ENCODE measurements at places on chromosomes 6 and 20. TPM values are rescaled to one million over a fixed set of nuclear protein-coding genes. Genes with fewer than 3 reads are reported as not detected.

GRCh38 chr20:33002087-33002808, 2.0 kb downstream of the SUN5 start:
- no peak overlapping the region for H3K27ac ChIP-seq
- no peaks in the 10 kb centered on the region for H3K27me3 ChIP-seq
- no peaks in the 10 kb centered on the region for H3K36me3 ChIP-seq
- H3K4me1 ChIP-seq, result no peaks in the 10 kb centered on the region
- no peak overlapping the region for H3K4me3 ChIP-seq

DNA sequence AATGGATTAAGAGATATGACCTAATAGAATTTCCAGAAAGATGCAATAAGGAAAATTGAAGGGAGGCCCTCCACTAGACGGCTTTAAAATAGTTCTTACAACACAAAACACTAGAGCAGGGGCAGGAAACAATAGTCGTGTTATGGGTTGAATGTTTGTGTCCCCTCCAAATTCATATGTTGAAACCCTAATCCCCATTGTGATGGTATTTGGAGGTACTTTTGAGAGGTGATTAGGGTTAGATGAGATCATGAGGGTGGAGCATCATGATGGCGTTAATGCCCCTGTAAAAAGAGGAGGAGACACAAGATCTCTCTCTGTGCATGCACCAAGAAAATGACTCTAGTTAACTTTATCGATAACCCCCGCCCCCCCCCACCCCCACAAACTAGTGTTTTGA, 104.0 kb upstream of the HMGN3 start:
- H3K4me3 ChIP-seq, result no peak overlapping the region
- no peaks in the 10 kb centered on the region for H3K36me3 ChIP-seq
- DNase-seq, result no peak
- H3K27me3 ChIP-seq, result no peaks in the 10 kb centered on the region
- H3K27ac ChIP-seq, result no peak overlapping the region
- no peaks in the 10 kb centered on the region for H3K4me1 ChIP-seq

Gene FNDC11
- 0.20 TPM for total RNA-seq

DNA sequence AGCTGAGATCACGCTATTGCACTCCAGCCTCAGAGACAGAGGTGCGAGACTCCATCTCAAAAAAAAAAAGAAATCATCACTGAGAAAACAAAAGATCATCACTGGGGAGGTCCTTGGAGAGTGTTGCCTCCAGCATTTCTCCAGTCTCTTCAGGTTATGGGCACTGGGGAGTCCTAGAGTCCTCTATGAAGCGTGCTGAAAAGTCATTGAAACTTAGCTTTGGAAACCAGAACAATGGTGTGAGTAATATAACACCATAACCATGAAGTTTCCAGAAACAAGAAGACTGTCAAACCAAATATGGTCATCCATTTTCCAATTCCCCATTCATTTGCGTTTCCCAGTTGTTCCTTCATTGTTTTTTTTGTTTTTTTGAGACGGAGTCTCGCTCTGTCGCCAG, 13.7 kb downstream of the ARMC12 start:
- H3K4me1 ChIP-seq, result no peaks in the 10 kb centered on the region
- H3K4me3 ChIP-seq, result no peak overlapping the region
- no peak overlapping the region for H3K27ac ChIP-seq
- no peaks in the 10 kb centered on the region for H3K36me3 ChIP-seq

DNA sequence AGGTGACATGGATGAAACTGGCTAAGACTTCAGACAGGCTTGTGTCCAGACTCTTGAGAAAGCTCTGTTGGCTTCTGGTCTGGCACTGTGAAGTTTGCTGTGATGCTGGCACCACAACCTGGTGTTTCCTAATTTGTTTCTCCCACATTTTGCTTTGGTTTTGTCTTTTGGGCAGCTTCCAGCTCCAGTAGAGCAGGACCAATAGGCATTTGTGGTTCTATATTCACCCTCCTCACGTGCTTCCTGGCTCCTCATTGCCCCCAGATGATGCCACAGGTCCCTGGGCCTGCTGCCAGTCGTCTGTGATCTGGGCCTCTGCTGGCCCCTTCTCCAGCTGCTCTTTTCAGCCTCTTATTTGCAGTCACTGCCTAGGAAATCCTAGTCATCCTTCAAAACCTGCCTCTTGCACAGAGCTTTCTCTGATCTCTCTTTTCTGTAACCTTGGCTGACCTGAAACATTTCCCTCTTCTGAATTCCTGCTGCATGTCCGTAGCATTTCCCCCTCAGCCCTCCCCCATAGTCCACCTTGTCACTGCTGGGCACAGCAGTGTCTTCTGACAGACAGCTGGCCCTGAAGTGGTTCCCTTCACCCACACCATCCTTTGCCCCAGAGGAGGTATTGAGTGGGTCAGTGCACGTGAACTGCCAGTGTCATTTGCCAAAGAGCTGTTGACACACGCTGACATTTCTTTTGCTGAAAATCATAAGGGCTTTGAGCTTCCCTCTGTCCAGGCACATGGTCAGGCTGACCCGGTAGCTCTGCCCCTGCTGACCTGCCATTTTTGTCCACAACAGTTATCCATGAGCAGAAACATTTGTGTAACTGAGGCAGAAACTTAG, 63.0 kb downstream of the PTPN1 start:
- peaks cover 36% of the 10 kb centered on the region for H3K36me3 ChIP-seq
- H3K4me3 ChIP-seq, result no peak overlapping the region
- H3K27ac ChIP-seq, result peak overlapping the region; percentile 23
- peak; percentile 59 for DNase-seq
- H3K4me1 ChIP-seq, result peaks cover 35% of the 10 kb centered on the region

DNA sequence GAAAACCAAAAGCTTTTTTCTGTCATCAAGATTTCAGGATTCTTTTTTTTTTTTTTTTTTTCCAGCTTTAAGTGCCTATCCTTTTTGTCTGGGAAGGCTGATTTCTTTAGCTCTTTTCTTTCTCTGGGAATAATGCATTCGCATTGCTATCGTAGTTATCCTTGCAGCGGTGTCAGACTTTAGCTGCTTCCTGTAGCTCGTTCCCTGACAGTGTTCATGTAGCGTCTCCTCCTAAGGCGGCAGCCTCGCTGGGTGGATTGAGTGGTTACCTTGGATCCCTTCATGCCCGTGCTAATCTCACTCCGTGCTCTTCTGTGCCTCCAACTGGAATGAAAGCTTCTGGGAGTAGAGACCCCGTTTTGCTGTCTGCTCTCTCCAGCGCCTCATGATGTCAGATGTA, 43.1 kb downstream of the UST start:
- no peak overlapping the region for H3K27ac ChIP-seq
- DNase-seq, result no peak
- H3K36me3 ChIP-seq, result no peaks in the 10 kb centered on the region
- no peaks in the 10 kb centered on the region for H3K27me3 ChIP-seq
- no peaks in the 10 kb centered on the region for H3K4me1 ChIP-seq

DNA sequence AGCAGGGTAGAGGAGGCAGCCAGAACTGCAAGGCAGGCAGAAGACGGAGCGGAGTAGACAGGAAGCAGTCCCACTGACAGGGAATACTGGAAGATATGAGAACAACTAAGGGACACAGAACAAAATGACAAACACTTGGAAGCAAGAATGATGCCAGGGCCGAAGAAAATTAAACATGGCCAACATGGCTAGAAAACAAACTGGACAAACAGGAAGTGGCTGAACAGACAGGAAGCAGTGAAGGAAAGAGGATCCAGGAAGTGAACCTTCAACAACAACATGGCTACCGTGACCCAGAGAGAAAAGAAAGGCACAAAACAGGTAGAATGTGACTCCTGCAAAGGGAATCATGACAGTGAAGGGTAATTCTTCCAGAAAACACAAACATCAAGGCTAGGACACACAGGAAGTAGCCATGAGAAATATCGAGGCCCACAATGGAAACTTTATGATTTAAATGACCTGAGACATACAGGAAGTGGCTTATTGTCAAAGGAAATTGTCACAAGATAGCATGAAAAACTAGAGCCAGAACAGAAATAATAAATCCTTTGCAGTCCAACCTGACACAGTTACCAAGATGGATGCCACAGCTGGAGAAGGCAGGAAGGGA, 9.1 kb downstream of the COL11A2 start:
- H3K27ac ChIP-seq, result no peak overlapping the region
- no peak for DNase-seq
- no peaks in the 10 kb centered on the region for H3K27me3 ChIP-seq
- no peaks in the 10 kb centered on the region for H3K4me1 ChIP-seq
- no peaks in the 10 kb centered on the region for H3K36me3 ChIP-seq

- no peaks in the 10 kb centered on the region for H3K36me3 ChIP-seq
- H3K4me3 ChIP-seq, result no peak overlapping the region
- no peak overlapping the region for H3K27ac ChIP-seq
- peaks cover 14% of the 10 kb centered on the region for H3K4me1 ChIP-seq
These were observed 72.2 kb downstream of the RPP40 start for GRCh38 chr6:4931530-4932227.

DNA sequence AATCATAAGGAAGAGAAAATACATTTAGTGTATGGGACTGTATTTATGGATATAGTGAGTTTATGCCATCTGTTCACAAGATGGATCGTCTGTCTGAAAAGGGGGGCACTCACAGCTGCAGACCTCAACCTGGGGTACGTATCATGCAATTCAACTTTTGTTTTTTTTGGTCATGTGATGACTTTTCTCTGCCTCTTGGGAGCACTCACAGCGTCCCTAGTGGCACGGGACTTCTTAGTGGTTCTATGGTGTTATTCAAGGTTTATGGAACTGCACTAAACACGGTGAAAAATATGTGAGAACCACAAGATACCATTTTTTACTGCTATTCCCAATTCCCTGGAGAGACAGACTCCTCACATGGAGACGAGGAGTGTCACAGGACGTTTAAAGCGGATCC, 60.4 kb upstream of the MPC1 start:
- H3K27ac ChIP-seq, result no peak overlapping the region
- peaks cover 7% of the 10 kb centered on the region for H3K36me3 ChIP-seq

Gene MMUT
- total RNA-seq, result 10.9 TPM

GRCh38 chr6:58198301-58198700, 880.9 kb downstream of the PRIM2 start:
- H3K27me3 ChIP-seq, result no peaks in the 10 kb centered on the region
- H3K27ac ChIP-seq, result no peak overlapping the region
- H3K4me1 ChIP-seq, result no peaks in the 10 kb centered on the region

- no peaks in the 10 kb centered on the region for H3K27me3 ChIP-seq
- no peak overlapping the region for H3K27ac ChIP-seq
- H3K4me3 ChIP-seq, result no peak overlapping the region
- no peaks in the 10 kb centered on the region for H3K36me3 ChIP-seq
- no peaks in the 10 kb centered on the region for H3K4me1 ChIP-seq
- no peak for DNase-seq
These were observed 89.9 kb upstream of the SGK1 start for GRCh38 chr6:134407791-134408190.

GRCh38 chr6:26019261-26019830, 56.7 kb downstream of the TRIM38 start:
- no peaks in the 10 kb centered on the region for H3K27me3 ChIP-seq
- H3K36me3 ChIP-seq, result no peaks in the 10 kb centered on the region
- H3K27ac ChIP-seq, result no peak overlapping the region
- H3K4me1 ChIP-seq, result peaks cover 24% of the 10 kb centered on the region
- DNase-seq, result no peak

DNA sequence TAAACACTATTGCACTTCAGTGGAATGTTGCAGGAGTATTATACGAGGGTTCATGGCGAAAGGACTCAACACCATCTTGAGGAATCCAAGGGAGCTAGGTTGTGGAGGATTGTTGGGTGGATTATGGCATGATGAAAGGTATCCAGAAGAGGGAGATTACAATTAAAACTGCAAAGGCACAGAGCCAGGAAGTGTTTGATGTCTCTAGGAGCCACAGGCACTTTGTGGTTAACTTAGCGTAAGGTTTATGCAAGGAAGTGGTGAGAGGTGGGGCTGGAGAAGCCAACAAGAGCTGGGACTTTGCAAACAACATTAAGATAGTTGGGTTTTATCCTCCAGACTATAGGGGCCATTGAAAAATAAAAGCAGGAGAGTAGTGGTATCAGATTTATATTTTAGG, 86.6 kb upstream of the TPD52L1 start:
- H3K27me3 ChIP-seq, result no peaks in the 10 kb centered on the region
- DNase-seq, result peak; percentile 87
- peaks cover 8% of the 10 kb centered on the region for H3K36me3 ChIP-seq
- no peak overlapping the region for H3K4me3 ChIP-seq
- H3K4me1 ChIP-seq, result peaks cover 5% of the 10 kb centered on the region

DNA sequence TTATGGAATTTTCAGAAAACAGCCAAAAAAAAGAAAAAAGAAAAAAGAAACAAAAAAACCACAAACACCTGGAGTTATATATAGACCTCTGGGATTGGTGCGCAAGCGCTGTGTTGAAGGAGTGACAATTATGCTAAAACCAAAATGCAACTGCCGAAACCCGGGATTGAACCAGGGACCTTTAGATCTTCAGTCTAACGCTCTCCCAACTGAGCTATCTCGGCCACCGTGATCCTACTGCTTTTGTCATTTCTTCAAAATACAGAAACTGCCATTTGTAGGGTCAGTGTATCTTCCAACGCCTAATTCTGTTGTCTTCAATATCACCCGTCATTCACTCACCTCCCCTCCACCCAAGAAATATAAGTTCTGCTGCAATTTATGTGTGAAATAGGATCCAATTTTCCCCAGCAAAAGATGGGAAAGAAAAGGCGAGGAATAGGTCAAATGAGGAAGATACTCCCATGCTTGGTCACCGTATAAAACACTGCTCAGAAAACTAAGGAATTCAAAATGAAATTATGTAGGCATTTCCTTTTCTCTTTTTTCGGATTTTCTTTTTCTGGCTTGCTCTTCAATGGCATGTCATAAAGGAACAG, 116.0 kb downstream of the TRIM27 start:
- H3K4me1 ChIP-seq, result peaks cover 6% of the 10 kb centered on the region
- H3K36me3 ChIP-seq, result no peaks in the 10 kb centered on the region
- no peak overlapping the region for H3K27ac ChIP-seq
- peaks cover 40% of the 10 kb centered on the region for H3K27me3 ChIP-seq

Gene XKR7
- total RNA-seq, result 0.36 TPM

GRCh38 chr20:17012546-17013226, 214.2 kb upstream of the PCSK2 start:
- H3K27me3 ChIP-seq, result no peaks in the 10 kb centered on the region
- H3K4me1 ChIP-seq, result no peaks in the 10 kb centered on the region
- no peak overlapping the region for H3K4me3 ChIP-seq

- no peak for DNase-seq
- H3K27me3 ChIP-seq, result no peaks in the 10 kb centered on the region
- no peaks in the 10 kb centered on the region for H3K4me1 ChIP-seq
- no peak overlapping the region for H3K4me3 ChIP-seq
These were observed 655.7 kb downstream of the EPHA7 start for GRCh38 chr6:92763680-92764079.

DNA sequence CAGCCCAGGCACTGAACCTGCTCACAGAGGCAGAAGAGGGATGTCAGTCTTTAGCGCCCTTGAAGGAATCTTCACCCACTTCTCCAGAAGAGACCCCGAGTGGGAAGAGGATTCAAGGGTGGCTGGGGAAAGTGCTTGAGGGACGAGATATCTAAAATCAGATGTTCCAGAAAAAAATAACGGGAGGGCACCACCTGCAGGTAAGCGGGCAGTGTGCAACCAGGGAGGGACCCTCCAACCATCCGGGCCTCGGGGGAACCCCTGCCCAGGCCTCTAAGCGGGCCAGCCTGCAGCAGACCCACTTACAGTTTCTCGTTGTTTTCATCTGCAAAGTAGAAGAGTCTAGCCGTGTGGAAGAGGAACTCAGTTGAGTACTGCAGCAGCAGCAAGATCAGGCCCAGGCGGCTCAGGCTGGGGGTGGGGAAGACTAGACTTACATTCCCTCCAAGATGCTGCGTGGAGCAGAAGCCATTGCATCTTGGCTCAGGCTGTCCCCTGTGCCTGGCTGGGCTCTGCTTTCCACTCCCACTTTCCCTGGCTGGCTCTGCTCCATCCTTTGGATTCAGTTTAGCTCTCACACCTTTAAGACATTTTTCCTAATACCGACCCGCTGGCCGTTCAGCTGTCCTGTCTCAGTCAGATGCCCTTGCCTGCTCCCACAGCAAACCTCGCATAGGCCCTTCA, 71.0 kb downstream of the TRAM2 start:
- H3K4me3 ChIP-seq, result no peak overlapping the region
- H3K36me3 ChIP-seq, result peaks cover 59% of the 10 kb centered on the region
